ENCODE measurements at places on chromosomes 4 and X.

GRCh38 chr4:10981096-10981495, 296.5 kb upstream of the CLNK start:
- no peak for DNase-seq

DNA sequence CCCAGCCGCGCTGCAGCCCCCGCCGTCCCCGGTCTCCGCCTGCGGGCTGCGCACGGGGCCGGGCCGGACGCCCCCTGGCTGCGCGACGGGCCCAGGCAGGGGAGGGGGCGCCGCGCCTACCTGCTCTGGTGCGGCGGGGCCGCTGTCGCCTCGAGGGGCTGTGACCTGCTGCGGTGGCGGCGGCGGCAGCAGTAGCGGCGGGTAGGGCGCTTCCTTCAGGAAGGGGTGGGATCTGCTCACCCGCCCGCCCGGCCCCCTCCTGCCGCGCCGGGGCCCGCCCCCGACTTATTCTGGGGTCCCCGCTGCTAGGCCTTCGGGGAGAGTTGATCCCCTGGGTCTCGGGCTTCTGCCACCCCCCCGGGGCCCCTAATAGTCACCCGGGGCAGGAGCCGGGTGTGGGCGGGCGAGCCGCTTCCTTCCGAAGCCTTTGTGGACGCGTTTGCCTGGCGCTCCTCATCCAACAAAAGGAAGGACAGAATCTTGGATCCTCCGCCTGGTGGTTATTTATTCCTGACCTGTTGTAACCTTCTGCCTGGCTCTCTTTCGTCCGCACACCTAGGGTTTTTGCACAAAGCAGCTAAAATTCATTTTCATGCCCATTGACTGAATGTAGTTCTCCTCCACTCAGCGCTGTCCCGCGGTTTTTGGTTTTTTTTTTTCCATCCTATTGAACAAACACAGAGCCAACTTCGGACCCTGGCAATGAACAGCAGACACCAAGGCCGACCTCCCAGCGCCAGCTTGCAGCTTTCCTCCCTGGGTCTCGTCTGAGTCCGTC, at the start of gene TMEM150C:
Gene TMEM150C (minus strand): TSS at position 203 of the 778 bp plus-strand sequence. CDS start 57,331 bp downstream, outside the sequence.
- DNase-seq: no peak

GRCh38 chrX:141468940-141469339, 115.6 kb downstream of the SPANXA1 start:
- DNase-seq: no peak

DNA sequence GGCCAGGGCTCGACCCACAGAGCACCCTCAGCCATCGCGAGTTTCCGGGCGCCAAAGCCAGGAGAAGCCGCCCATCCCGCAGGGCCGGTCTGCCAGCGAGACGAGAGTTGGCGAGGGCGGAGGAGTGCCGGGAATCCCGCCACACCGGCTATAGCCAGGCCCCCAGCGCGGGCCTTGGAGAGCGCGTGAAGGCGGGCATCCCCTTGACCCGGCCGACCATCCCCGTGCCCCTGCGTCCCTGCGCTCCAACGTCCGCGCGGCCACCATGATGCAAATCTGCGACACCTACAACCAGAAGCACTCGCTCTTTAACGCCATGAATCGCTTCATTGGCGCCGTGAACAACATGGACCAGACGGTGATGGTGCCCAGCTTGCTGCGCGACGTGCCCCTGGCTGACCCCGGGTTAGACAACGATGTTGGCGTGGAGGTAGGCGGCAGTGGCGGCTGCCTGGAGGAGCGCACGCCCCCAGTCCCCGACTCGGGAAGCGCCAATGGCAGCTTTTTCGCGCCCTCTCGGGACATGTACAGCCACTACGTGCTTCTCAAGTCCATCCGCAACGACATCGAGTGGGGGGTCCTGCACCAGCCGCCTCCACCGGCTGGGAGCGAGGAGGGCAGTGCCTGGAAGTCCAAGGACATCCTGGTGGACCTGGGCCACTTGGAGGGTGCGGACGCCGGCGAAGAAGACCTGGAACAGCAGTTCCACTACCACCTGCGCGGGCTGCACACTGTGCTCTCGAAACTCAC, 3.6 kb downstream of the MID1IP1 start:
- peak; percentile 4 for DNase-seq

DNA sequence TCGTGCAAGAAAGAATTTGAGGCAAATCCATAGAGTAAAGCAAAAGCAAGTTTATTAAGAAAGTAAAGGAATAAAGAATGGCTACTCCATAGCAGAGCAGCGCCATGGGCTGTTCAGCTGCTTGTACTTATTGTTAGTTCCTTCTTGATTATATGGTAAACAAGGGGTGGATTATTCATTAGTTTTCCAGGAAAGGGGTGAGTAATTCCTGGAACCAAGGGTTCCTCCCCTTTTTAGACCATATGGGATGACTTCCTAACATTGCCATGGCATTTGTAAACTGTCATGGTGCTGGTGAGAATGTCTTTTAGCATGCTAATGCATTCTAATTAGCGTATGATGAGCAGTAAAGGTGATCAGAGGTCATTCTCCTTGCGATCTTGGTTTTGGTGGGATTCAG, 23.5 kb upstream of the CEP135 start:
- no peak for DNase-seq

DNA sequence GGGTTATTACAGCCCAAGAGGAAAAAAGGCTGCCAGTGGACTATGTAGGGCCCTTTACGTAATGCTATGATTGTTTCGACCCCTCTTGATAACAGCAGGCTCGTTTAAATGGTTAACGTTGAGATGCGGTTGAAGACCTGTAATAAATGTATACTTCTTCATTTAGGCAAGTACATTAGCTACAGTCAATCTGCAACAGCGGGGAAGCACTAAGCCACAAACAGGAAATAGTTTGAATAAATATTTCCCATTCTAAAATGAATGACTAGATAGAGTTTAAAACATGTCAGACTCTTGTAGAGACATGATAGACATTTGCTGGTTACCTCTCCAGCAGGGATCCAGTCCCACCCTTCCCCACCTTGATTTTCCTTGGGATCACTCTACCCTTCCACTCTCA, 38.1 kb upstream of the STIM2 start:
- no peak for DNase-seq

DNA sequence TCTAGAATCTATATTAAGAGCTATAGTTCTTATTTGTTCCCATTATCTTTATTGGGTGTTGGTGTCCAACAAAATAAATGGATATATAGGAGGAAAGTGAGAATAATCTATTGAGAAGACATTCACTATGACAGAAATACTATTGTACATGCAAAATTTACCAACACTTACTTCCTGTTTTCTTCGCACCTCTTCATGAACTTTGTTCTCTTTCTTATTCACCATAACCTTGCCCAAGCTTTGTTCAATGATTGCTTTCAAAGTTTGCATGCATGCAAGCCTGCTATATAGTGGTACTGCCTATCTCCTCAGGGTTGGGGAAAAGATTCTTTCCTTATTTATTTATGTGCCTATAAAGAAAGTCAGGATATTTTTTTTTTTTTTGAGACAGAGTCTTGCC, 176.4 kb upstream of the JADE1 start:
- DNase-seq: no peak

All from activated T-cell treated with anti-CD3 and anti-CD28 coated beads for 24 hours (primary cell).